ENCODE measurements at places on chromosomes 5 and 9.
A peak's percentile ranks its signal among the peaks of the same experiment; 100 is the strongest.

DNA sequence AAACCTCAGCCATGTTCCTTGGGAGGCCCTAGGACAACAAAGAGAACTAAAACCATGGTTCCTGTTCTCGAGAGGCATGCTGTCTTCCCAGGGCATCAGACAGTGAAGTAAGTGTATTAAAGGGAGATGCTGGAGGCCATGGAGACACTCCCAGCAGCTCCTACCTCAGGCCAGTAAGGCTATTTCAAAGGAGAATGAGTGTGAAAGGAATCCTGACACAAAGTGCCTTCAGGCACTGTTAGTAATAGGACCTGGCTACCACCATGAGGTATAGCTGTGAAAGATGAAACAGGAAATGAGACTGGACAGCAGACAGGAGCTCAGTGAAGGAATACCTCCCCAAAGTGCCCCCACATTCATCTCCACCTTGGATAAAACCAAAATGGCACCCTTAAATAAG, 71.0 kb downstream of the FANCC start:
- DNase-seq, result no peak

- peak; percentile 29 for DNase-seq
Observed at GRCh38 chr5:7850395-7851239, at the start of gene CFAP90. CFAP90 (minus strand) TSS chr5:7851133; CDS start chr5:7851021, 112 bp downstream.

DNA sequence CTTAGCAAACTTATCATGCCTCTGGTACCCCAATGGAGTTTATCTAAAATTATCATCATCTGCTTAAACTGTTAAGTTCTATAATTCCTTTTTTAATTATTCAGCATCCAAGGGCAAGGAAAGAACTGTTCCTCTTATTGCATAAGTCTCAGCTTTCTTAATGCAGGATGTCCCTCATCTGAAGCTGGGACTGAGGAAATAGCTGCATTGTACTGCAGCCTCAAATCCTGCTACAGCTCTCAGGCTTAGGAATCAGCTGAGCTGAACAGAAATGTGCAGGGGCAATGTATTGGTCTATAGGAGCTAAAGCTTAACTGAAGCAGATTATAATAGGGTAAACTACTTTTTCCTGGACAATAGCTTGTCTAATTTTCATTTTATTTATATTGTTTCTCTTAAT, 48.0 kb downstream of the HAPLN1 start:
- no peak for DNase-seq

- no peak for DNase-seq
Observed at GRCh38 chr9:122040561-122041242, 52.4 kb downstream of the TTLL11 start.

DNA sequence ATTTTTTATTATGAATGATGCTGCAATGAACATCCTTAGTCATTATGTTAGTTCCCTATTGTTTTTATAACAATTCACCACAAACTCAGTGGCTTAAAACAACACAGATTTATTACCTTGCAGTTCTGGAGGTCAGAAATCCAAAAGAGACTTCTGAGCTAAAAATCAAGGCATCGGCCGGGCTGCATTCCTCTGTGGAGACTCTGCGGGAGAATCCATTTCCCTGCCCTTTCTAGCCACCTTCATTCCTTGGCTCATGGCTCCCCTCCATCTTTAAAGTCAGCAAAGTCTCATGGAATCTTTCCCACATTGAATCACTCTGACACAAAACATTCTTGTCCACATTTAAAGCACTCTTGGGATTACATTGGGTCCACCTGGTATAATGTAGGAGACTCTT, 38.6 kb downstream of the SNX18 start:
- peak; percentile 18 for DNase-seq

DNA sequence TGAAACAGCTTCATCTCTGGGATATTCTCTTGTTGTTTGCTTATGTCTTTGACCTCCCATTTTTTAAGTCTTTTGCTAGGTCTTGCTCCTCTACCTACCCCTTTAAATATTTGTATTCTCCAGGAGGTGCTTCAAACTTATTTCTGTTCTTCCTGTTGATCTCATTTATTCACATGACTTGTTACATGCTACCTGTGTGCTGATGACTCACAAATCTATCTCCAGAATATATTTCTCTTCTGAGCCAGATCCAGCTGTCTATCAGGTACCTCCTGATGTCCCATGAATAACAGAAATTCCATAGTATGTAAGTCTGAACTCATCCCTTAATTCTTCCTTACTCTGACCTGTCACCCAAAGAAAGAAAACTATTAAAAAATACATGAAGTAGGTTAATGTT, 11.0 kb downstream of the NIPBL start:
- DNase-seq, result peak; percentile 64

DNA sequence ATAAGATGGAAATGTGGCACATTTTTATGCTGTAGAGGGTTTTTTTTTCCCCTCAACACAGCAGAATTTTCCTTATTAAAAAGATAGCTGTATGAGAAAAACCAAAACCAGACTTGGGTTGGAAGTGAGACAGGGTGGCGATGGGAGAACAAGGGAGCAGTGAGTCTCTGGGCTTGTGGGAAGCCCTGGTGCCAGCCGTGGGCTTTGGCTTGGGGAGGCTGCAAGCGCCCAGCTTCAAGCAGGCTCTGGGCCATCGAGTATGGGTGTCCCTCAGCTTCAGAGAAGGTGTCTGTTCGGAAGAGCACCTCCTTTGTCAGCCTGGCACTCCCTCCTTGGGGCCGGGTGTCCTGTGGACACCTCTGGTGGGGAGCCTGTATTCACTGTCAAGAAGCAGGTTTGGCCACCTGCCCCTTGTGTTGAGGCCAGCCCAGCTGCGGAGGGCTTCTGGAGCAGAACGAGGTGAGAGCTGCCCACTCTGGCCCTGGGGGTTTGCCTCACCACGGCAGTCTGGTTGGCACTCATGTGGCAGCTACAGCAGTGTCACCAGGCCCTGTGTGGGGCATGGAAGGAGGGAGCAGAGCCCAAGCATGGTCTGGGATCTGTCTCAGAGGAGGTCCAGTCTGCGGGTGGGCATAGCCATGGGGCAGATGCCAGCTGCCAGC, 37.6 kb upstream of the ANGPTL2 start:
- DNase-seq, result no peak

DNA sequence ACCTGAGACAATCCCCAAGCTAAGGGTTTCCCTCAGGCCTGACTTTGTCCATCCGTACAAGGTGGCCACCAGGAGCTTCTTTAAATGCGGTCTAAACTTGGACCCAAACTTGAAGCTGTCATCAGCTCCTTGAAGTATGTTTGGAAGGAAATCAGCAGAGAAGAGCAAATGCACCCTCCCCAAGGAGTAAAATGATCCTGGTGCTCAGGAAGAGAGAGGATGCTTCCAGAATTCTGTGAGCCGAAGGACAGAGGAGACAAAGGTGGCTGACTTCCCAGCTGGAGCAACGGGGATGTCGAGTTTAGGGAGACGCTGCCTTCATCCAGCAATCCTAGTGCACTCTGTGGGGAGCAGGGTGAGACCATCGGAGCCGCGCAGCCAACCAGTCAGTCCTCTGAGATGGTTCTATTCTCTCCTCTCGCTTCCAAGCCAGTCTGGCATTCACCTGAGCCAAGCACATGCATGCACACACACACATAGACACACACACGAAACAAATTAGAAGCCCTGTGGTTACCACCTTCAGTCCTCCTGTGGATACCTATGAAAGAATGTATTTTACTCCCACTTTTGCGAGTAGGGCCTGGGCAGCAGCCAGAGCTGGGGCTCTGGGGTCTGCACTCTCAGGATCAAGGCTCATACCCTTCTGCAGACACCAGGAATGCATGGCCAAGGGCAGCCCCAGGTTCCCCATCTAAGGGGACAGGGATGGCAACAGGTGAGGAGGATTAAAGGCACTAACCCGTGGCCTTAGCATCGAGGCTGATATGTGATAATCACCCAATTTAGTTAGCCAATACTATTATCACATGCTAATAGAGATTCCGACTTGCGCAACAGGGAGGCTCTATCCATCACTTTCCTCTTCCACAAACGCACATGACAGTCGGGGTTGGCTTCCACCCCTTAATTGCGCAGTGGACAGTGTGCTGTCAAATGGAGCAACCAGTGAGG, 75.8 kb downstream of the GTF3C4 start:
- no peak for DNase-seq

DNA sequence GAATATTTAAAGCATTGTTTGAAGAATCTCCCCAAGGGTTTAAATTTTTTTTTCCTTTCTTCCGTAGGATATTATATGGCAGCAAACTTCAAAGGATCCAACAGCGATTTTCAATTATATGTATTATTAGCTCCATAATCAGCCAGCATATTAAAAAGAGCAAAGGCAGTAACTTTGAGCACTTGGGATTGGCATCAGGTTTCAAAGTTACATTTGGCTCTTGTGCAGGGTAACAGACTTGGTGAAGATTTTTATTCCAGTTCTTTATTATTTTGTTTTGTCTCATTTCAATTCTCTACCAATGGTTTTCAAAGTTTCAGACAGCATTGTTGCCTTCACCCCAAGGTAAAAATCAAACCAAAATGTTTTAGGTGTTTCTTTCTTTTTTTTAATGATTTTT, 116.7 kb upstream of the ZNF366 start:
- DNase-seq, result no peak

GRCh38 chr9:90767523-90768100, 34.0 kb upstream of the SYK start:
- DNase-seq, result no peak

DNA sequence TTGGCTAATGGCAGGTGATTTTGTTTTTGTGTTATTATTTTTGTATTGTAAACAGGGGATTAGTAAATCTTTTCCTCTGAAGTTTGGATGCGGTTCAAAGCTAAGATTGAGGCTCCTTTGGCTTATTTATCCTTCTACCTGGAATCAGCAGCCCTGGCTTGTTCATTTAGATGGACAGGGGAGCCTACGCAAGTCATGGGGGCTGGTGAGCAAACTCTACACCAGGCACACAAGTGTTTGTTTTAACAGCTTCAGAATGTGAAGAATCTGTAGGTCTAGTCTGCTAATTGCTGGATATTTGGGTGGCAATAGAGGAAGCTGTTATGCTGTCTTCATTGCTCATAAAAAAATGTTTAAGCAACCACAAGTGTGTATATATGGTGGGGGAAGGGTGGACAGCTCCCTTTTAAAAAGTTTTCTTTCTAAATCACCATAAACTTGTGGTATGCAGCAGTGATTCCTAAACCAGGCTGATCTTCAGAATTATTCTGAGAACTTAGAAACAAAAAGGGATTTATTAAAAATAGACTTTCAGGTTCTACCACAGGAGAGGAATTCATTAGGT, 20.7 kb downstream of the ZNF462 start:
- peak; percentile 57 for DNase-seq

- DNase-seq, result no peak
Observed at GRCh38 chr9:127380479-127380878, 16.5 kb upstream of the SLC2A8 start.

DNA sequence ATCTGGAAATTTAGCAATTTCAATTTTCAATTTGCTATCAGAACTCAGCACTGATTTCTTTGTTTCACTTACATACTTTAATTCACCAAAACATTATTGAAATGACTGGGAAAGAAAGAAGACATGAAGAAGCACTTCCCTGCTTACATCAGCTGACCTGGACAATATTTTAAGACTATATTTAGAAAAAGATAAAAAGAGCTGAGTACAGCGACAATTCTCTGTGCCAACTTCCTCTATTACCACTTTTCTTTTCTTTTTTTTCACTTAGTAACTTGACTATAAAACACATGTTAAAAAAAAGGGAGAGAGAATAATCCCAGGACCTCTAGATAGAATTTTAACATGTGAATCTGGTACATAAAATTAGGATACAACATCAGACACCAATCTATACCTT, 35.6 kb downstream of the MEF2C start:
- DNase-seq, result no peak

GRCh38 chr5:43802119-43802518, 199.1 kb downstream of the NNT start:
- DNase-seq, result peak; percentile 38

- DNase-seq, result no peak
Observed at GRCh38 chr5:83219495-83219894, 142.1 kb downstream of the XRCC4 start.

GRCh38 chr9:90940280-90940679, 138.7 kb downstream of the SYK start:
- no peak for DNase-seq

- peak; percentile 19 for DNase-seq
Observed at GRCh38 chr5:99033014-99033900, 104.5 kb upstream of the CHD1 start.

DNA sequence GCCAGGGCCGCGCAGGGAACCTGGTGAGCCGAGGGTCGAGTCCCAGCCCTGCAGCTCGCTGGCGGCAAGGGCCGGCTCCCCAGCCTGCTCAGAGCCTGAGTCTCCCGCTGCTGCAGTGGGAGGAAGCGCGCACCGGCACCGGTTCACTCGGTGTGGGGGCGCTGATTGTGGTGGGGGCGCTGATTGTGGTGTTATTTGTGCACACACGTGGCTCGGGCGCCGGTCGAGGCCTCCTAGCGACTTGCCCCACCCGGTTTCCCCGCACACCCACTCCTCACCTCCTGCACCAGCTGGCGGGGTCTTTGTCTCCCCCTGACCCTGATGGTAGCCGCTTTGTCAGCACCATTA, 266.7 kb downstream of the NSG2 start:
- no peak for DNase-seq

GRCh38 chr5:135155616-135156214, 121.7 kb upstream of the PITX1 start:
- DNase-seq, result no peak

DNA sequence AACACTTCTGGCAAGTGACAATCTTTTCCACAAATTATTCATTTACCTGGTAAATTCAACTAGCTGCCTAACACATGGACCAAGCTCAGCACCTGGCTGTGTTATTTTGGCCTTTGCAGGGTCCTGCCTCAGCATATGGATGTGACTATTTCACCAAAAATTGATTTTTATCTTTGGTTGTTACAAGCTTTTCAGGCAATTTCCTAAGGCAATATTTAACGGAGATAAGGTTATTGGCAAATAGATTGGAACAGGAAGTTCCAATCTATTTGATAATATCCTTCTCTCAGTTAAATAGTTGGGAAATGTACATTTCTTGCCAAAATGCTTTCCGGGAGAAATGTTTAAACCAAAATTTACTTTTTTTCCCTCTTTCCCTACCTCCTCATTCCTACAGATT, 415.2 kb upstream of the SMARCA2 start:
- DNase-seq, result no peak

GRCh38 chr5:138950421-138951031, 75.4 kb upstream of the LRRTM2 start:
- no peak for DNase-seq

GRCh38 chr9:137444106-137444790, 3.1 kb upstream of the ENTPD8 start:
- DNase-seq, result no peak

DNA sequence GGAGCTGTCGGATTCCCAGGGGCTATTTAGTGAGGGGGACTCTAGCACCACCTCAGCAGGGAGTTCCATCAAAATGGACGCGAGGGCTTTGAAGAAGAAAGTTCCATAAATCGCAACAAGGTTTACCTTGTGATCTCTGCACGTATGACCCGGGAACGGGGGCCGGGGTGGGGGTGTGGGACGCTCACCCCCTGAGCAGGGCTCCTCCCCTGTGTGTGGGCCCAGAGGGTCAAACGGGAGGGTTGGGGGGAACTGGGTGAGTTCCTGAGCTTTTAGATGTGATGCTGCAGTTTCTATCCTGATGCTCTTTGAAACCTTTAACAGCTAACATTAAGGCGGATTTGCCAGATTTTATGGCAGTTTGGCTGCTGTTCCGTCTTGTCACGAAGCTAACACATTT, 18.9 kb upstream of the LRRC14B start:
- no peak for DNase-seq

- no peak for DNase-seq
Observed at GRCh38 chr9:114488398-114489129, 16.7 kb downstream of the WHRN start.
